ENCODE measurements at places on chromosomes 7 and 10.

GRCh38 chr7:91034459-91035368 lies 229.5 kb upstream of the FZD1 start:
- peak; percentile 39 for DNase-seq

GRCh38 chr7:97094284-97094930 lies 23.1 kb upstream of the SDHAF3 start:
- DNase-seq: no peak

DNA sequence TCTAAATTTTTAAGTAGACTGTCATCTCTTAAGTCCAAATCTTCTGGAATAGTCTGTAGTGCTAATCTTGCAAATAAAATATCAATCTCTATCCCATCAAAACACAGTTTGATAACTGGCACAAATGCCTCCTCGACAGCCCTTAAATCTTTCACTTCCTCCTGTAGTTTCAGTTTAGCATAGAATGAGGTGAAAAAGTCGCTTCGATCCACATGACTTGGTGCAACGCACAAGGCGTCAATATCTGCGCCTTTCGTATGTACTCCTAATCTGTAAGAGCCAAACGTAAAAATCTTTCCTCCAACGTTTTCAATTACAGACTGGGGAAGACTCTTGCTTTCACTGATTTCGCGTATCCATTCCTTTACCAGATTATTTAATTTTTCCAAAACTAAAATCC lies 603 bp downstream of the PAPOLB start:
- DNase-seq: no peak

DNA sequence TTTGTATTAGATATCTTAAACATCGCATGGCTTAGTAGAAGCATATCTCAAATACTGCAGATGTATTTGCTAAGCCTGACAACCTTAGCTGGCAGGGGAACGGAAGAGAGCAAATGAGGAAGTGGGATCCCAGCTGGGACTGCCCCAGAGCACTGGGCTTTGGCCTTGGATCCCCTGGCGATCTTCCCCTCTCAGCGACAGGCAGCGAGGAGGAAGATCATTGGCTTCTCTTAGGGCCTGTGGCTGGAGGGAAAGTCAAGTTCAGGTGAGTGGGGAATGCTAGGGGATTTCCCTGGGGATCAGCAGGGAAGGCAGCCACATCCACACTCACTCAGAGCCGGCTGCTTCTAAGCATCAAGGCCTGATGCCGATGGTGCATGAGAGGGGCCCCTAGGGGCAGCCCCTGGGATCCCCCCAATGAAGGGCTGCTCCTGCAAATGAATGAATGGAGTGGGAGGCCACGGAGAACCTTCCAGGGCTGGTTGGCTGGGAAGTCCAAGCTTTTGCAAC lies 42.0 kb downstream of the LYZL2 start:
- DNase-seq: peak; percentile 96

DNA sequence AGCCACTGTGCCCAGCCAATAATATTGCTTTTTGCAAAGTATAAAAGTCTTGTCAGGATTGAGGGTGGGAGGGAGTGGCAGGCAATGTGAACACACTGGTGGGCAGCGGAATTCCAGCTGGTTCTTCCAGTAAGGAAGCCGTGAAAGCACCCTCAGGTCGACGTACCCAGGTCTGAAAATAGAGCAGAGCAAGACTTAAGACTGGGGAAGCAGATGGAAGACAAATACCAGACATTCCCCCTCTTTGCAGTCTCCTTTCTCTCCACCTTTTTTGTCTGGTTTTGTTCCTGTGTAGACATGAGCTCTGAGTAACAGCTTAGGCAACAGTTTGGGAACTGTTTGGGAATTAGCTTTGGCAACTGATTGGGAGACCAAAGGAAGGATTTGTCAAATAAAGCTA lies 17.6 kb upstream of the CSTF2T start:
- no peak for DNase-seq

GRCh38 chr7:151024435-151025056 lies at the start of gene ATG9B:
ATG9B (minus strand) TSS chr7:151024494; CDS start chr7:151024423, 71 bp downstream.
- DNase-seq: no peak

- DNase-seq: no peak
Measured at GRCh38 chr7:112362731-112363131, 87.5 kb upstream of the IFRD1 start.

GRCh38 chr7:39967406-39968161 lies 17.5 kb downstream of the CDK13 start:
- no peak for DNase-seq

GRCh38 chr7:107644309-107644974 lies 16.2 kb upstream of the SLC26A4 start:
- DNase-seq: peak; percentile 10

- DNase-seq: no peak
Measured at GRCh38 chr10:64463406-64463805, 942.2 kb downstream of the REEP3 start.

- no peak for DNase-seq
Measured at GRCh38 chr7:105524840-105525239, 2.8 kb upstream of the PUS7 start.

GRCh38 chr7:133016604-133017003 lies 65.3 kb downstream of the CHCHD3 start:
- no peak for DNase-seq

- peak; percentile 29 for DNase-seq
Measured at GRCh38 chr7:131544449-131545301, 11.8 kb downstream of the PODXL start.

DNA sequence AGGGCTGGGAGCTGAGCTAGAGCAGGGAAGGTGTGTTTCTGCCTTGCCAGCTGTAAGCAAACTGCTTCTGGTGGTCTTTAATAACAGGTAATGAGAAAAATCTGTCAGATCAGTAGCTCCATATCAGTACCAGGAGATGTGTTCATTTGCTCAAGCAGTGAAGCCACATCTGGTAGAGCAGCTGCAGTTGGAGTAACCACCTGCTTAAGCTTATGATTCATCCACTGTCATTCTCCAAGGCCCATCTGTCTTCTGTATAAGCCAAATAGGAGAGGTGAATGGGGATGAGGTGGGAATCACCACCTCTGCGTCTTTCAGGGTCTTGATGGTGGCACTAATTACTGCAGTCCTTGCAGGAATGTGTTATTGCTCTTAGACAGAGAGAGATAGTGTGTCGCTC lies 18.4 kb upstream of the COBL start:
- DNase-seq: no peak

DNA sequence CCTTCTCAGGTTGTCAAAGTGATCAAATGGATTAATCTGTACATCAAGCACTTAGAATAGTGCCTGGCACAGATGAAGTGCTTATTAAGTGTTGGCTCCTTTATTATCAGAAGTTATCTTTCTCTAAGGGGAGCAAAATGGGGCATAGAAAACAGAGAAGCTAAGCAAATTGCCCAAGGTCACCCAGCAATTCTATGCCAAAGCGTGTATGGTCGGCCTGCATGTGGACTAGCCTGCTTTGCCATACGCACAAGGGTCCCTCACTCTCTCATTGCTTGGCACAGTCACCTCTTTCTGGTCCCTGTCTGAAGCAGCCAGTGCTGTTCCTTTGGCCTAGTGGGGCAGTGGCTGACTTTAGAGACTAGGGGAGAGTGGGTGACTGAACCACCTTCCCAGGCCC lies 45.3 kb downstream of the CDH23 start:
- DNase-seq: no peak

DNA sequence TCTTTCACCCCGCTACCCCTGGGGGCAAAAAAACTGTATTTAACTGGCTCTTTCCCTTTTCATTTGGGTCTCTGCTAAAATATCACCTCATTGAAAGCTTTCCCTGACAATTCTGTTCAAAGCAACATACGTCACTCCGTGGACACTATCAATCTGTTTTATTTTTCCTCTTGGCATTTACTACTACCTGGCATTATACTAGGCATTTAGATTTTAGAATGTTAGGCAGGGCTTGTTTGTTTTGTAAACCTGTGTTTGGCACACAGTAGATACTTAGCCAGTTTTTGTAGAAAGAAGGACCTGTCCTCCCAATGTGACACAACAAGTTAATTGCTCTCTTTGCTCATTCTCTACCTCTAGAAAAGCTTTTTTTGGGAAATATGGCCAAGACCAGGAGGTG lies 26.5 kb upstream of the PDK4 start:
- no peak for DNase-seq

GRCh38 chr7:89054361-89054760 lies 258.8 kb upstream of the TEX47 start:
- no peak for DNase-seq

- DNase-seq: no peak
Measured at GRCh38 chr10:44308935-44309334, 76.0 kb downstream of the CXCL12 start.

DNA sequence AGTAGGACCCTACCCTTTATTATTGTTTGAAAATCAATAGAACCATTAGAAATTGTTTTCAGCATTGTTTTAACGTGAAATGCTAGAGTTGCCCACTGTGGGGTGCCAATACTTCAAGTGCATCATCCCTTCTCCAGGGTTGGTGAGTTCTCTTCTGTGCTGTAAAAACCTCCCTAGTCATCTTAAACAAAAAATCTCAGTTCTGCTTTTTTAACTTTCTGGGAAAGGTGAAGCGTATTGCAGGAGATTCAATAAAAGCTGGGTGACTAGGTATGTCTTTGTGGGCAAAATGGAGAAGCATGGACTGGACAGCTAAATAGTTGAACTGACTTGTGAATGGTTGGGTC lies 699.1 kb downstream of the SUGCT start:
- DNase-seq: no peak

- peak; percentile 74 for DNase-seq
Measured at GRCh38 chr10:16909961-16910792, 93.0 kb upstream of the RSU1 start.

DNA sequence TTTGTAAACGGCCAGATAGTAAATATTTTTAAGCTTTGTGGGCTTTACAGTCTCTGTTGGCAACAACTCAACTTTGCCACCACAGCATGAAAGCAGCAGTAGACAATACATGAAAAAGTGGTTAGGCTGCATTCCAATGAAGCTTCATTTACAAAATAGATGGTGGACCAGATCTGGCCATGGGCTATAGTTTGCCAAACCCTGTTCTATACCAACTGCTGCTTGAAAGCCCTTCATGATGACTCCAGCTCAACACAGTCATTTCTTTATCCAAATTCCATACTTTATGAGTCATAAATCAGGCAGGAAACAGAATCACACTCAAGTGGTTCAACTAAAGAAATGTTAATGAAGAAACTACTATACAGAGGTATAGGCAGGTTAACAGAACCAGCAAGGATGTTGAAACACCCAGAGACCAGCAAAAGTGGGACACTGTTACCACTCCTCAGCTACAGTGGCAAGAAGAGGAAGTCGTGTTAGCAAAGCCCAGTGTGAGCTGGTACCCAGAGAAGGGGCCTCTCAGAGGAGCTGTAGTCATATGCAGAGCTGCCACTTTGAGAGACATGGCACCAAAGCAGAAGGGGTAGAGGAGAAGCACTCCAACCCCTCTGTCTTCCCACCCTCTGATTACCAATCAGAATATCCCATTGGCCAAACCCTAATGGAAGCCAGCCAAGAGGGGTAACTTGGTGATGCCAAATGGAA lies 72.5 kb downstream of the PRLHR start:
- peak; percentile 39 for DNase-seq

GRCh38 chr7:39808796-39809481 lies 141.1 kb upstream of the CDK13 start:
- DNase-seq: no peak

- DNase-seq: no peak
Measured at GRCh38 chr7:7688310-7688709, 30.1 kb downstream of the RPA3 start.

- no peak for DNase-seq
Measured at GRCh38 chr7:78073609-78074382, 275.2 kb downstream of the PHTF2 start.

DNA sequence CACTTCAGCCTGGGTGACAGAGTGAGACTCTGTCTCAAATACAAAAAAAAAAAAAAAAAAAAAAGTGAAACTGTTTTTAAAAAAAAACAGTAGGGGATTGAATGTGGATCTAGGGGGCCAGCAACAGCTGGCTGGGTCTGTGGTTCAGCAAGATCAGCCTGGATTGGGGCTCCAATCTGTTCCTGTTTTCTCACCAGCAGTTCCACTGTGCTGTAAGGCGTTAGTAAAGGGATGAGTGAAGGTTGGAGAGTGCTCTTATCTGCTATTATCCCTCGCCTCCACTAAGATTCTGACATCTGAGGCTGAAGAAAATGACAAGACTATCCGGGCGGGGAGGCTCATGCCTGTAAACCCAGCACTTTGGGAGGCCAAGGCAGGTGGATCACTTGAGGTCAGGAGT lies 41.6 kb upstream of the GTF2IRD1 start:
- no peak for DNase-seq

GRCh38 chr7:111985798-111986197 lies 220.4 kb downstream of the DOCK4 start:
- peak; percentile 44 for DNase-seq

DNA sequence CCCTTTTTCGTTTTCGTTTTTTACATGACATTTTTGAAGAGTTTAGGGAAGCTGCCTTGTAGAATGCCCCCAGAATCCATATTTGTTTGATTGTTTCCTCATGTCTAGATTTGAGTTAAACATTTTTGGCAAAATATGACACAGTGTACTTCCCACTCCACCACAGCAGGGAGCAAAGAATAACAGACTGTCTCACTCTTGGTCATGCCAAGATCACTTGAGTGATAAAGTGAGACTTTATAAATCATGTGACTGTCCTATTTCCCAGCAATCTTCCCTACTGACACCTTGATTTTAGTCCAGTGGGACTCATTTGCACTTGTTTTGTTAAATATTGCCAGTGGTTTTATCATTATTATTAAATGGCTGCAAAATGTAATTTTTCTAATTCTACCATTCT lies 44.4 kb upstream of the USP6NL start:
- peak; percentile 40 for DNase-seq

DNA sequence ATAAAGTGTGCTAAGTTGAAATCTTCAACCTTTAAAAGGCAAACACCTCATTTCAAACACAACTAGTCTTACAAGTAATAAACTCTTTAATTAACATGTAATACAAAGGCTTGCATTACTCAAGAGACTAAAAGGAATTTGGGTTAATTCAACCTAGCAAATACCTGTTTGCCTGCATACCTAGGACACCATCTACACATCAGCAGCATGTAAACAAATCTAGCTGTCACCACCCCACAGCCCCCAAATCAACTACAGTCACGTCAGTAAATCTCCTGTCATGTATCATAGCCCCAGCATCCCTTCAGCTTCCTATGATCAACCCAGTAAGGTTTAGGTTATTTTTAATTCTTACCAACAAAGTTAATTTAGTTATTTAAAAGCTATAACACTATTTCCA lies 33.5 kb downstream of the ZNF800 start:
- DNase-seq: no peak

DNA sequence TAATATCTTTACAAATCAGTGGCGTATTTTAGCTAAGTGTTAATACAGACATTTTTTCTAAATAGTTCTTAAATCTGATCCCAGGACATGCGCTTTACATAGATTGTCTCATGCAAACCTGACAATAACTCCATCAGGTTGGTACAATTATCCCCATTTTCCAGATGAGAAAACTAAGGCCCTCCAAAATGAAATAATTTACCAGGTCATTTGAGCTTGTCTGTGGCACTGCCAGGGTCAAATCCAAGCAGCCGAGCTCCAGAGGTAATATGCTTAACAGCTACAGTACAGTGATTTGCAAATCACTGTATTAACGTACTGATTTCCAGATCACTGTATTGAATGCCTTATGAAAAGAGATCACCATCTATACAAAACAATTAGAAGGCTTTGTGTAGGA lies 223.1 kb downstream of the CHCHD3 start:
- no peak for DNase-seq
